Mesangial cell (primary cell): ENCODE measurements at places on chromosomes 6 and 20. TPM values are rescaled to one million over a fixed set of nuclear protein-coding genes. Genes with fewer than 3 reads are reported as not detected.

ZNF311 gene
- 0.49 and 1.0 TPM in 2 replicates for total RNA-seq

TFAP2B gene
- total RNA-seq, result 0.16 and 1.0 TPM in 2 replicates

TTBK1 gene
- total RNA-seq, result under 0.01 and 0.13 TPM in 2 replicates

CNBD2 gene
- 5.4 and 7.7 TPM in 2 replicates for total RNA-seq

TMEM74B gene
- not detected in 2 replicates for total RNA-seq

LIN28B gene
- total RNA-seq, result 0.13 TPM in 1 of 2 replicates, not detected in the other

PSORS1C2 gene
- total RNA-seq, result not detected in 2 replicates

KCNG1 gene
- 33.8 and 34.1 TPM in 2 replicates for total RNA-seq

ZGPAT gene
- total RNA-seq, result 29.5 and 34.1 TPM in 2 replicates

PRSS35 gene
- 0.16 and 1.1 TPM in 2 replicates for total RNA-seq

SEMG2 gene
- not detected in 2 replicates for total RNA-seq

SLC17A3 gene
- total RNA-seq, result 0.89 TPM in 1 of 2 replicates, not detected in the other

UBD gene
- total RNA-seq, result not detected in 2 replicates

MTCH1 gene
- 201 and 241 TPM in 2 replicates for total RNA-seq

CDKN1A gene
- total RNA-seq, result 207 and 229 TPM in 2 replicates

GMPR gene
- 2.4 and 2.6 TPM in 2 replicates for total RNA-seq

WTAP gene
- 40.3 and 46.0 TPM in 2 replicates for total RNA-seq

CTAGE9 gene
- not detected in 2 replicates for total RNA-seq

MUCL3 gene
- total RNA-seq, result not detected in 2 replicates

DTD1 gene
- 53.5 and 59.0 TPM in 2 replicates for total RNA-seq

NECAB3 gene
- 21.7 and 42.1 TPM in 2 replicates for total RNA-seq

ERVFRD-1 gene
- total RNA-seq, result not detected in 2 replicates

SAMD5 gene
- total RNA-seq, result 0.49 and 1.5 TPM in 2 replicates

FILIP1 gene
- 0.13 TPM in 1 of 2 replicates, not detected in the other for total RNA-seq

MYL9 gene
- 170 and 199 TPM in 2 replicates for total RNA-seq

KCNQ5 gene
- total RNA-seq, result 0.89 and 2.9 TPM in 2 replicates

PPIL4 gene
- total RNA-seq, result 9.0 and 9.8 TPM in 2 replicates

KIAA1755 gene
- total RNA-seq, result 6.3 and 7.5 TPM in 2 replicates

VGLL2 gene
- 0.13 TPM in 1 of 2 replicates, not detected in the other for total RNA-seq

ZHX3 gene
- total RNA-seq, result 17.4 and 22.1 TPM in 2 replicates

PGBD1 gene
- 2.5 and 4.9 TPM in 2 replicates for total RNA-seq

NEU1 gene
- total RNA-seq, result 62.1 and 191 TPM in 2 replicates

IER3 gene
- total RNA-seq, result 123 and 201 TPM in 2 replicates

CST2 gene
- total RNA-seq, result 1.5 and 17.5 TPM in 2 replicates

TCP11 gene
- 0.16 and 0.63 TPM in 2 replicates for total RNA-seq

PNPLA1 gene
- total RNA-seq, result not detected in 2 replicates

PRSS16 gene
- 2.0 and 4.1 TPM in 2 replicates for total RNA-seq

NUP43 gene
- total RNA-seq, result 17.0 and 31.4 TPM in 2 replicates

TCF15 gene
- not detected in 2 replicates for total RNA-seq

HEY2 gene
- 0.16 and 0.51 TPM in 2 replicates for total RNA-seq

CFB gene
- 0.33 and 3.7 TPM in 2 replicates for total RNA-seq

COL21A1 gene
- 1.0 TPM in 1 of 2 replicates, not detected in the other for total RNA-seq

FOXA2 gene
- 0.13 TPM in 1 of 2 replicates, not detected in the other for total RNA-seq
